Fibroblast of the aortic adventitia (primary cell): ENCODE measurements at places on chromosomes 16 and 17.

DNA sequence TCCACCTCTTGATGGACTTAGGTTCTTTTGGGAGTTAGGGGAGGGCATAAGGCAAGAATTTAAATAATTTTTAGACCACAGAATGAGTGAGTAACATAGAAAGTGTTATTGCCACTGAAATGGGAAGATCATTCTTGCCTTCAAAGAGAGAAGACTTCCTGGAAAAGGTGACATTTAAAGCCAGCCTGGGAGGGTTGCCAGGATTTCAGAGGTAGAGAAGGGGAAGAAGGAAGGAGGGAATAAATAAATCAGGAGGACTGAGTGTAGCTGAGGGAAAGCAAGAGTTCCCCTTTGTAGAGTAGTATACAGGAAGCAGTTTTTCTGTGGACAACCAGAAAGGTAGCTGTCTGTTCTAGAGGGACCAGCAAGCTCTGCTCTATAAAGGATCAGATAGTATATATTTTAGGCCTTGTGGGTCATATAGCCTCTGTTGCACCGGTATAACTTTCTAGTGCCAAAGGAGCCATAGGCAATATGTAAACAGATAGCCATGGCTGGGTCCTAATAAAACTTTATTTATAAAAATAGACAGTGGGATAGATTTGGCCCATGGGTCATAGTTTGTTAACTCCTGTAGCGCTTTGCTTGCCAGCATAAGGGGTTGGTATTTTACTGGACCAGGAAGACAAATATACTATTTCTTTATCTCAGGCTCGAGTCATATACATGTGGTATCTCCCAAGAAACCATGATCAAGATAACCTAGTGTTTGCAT lies 147.2 kb upstream of the CACNG5 start:
- DNase-seq: no peak

DNA sequence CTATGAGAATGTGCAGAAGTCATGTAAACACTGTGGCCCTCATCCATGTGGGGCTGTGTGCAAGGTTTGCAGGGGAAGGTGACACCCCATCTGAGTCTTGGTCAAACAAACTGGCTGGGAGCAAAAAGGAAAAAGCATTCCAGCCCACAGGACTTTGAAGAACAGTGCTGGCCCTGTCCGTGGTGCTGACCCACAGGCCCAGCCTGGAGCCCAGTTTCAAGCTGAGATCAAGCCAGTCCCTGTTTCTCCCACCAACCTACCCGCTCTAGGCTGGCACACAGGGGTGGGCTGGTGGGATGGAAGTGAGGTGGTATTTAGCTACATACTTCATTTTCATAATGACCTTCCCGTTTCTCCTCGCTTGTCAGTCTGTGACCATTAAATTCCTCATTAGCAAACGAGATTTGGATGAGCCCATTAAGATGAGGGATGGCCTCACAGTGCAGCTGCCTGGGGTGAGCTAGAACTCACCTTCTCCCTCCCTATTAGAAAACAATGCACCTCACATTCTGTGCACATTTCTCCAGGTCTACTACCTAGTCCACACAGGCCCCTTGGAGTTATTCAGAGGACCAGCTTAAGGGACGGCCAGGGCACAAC lies 12.6 kb upstream of the RPL38 start:
- DNase-seq: peak; percentile 35

DNA sequence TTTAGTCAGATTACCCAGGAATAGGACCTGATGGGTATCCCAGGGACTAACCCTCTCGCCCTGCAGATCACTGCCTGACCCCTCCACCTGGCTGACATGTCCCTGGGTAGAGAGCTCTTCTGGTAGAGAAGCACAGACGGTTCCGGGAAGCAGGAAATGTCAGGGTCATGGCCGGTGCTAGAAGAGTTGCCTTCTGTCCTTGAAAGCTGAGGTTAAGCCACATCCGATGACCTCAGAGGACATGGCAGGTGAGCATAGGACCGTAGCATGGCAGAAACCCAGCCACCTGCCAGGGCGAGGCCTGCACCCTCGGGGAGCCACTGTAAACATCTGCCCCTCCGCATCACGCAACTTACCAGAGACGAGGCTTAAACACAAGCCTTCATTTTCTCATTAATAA lies 483.7 kb downstream of the SOX9 start:
- DNase-seq: no peak

DNA sequence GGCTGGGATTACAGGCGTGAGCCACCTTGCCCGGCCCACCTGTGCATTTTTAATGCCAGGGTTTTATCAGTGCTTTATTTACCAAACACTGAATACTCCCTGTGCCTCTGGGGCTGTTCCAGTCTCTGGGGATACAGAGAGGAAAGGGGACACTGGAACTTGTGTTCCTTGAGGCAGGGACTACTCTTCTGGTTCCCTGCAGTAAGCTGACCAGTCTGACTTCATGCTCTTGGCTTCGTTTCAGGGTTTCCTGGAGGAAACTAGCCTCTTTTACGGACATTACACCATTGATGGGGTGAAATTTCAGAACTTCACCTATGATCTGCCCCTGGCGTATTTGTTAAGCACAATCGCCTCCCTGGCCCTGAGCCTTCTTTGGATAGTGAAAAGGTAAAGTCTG lies 37.4 kb upstream of the COQ7 start:
- DNase-seq: no peak

GRCh38 chr17:42697108-42697811 lies 14.9 kb downstream of the CNTNAP1 start:
- DNase-seq: no peak

DNA sequence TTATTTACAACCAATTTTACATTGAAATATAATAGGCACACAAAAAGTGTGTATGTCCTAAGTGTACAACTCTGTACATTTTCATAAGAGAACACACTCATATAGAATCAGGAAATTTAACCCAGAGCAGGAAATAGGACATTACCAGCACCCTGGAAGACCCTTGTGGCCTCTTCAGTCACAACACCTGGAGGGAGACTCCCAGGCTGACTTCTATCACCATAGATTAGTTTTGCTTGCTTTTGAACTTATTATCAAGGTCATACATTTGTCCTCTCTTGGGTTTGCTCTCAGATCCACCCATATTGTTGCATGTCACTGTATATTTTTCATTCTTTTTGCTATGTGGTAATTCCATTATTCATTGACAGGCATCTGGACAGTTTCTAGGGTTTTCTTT lies 5.8 kb downstream of the RIPOR1 start:
- no peak for DNase-seq

DNA sequence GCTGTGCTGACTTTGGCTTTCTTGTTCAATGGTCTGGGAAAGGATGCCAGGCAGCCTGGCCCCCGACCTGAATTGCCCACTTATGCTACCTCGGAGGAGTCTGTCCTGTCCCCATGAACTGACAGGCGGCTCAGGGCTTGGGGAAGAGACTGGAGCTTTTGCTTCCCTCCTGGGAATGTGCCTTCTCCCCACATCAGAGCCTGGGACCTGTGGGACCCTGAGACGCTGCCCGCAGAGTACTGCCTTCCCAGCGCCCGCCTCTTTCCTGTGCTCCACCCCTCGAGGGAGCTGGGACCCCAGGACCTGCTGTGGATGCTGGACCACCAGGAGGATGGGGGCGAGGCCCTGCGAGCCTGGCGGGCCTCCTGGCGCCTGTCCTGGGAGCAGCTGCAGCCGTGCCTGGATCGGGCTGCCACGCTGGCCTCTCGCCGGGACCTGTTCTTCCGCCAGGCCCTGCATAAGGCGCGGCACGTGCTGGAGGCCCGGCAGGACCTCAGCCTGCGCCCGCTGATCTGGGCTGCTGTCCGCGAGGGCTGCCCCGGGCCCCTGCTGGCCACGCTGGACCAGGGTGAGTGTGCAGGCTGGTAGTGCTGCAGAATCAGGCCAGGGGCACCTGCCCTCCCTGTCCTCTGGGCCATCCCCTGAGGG lies 18.5 kb downstream of the FCSK start:
- DNase-seq: no peak

- DNase-seq: no peak
Measured at GRCh38 chr17:78779850-78780249, 2.2 kb downstream of the CYTH1 start.

- no peak for DNase-seq
Measured at GRCh38 chr17:39339272-39339671, 62.2 kb downstream of the FBXL20 start.
